Breast epithelium (tissue), 4 donors: ENCODE measurements at places on chromosomes 11 and 22. TPM values are rescaled to one million over a fixed set of nuclear protein-coding genes. Genes with fewer than 3 reads are reported as not detected.

DNA sequence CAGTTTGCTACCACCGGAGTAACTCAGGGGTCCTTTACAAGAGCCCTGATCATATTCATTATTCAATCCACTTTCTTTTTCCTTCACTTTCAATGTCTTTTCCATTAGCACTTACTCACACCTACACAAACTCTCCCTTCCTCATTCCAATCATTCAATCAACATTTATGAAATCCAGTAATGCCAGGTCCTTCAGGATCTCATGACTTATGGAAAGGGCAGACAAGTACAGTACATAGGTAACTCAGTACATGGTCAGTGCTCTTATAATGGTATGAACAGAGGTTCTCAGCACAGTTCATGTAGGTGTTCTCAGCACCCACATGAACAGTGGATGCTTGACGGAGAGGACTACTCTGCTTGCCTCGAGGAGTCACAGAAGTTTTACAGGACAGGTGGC, 106.6 kb downstream of the USP35 start:
- H3K27me3 ChIP-seq, result no peaks in the 10 kb centered on the region
- no peaks in the 10 kb centered on the region for H3K36me3 ChIP-seq
- DNase-seq, result no peak
- no peaks in the 10 kb centered on the region for H3K4me1 ChIP-seq
- H3K4me3 ChIP-seq, result no peak overlapping the region
- peak overlapping the region; percentile 46 for H3K27ac ChIP-seq

- no peak overlapping the region for H3K4me3 ChIP-seq
- H3K36me3 ChIP-seq, result no peaks in the 10 kb centered on the region
- no peaks in the 10 kb centered on the region for H3K27me3 ChIP-seq
- peak overlapping the region; percentile 86 for H3K27ac ChIP-seq
- DNase-seq, result peak; percentile 85
Observed at GRCh38 chr22:38262051-38262795, 10.6 kb downstream of the TMEM184B start.

FOLR1 gene
- total RNA-seq, result 11.8 TPM

DNA sequence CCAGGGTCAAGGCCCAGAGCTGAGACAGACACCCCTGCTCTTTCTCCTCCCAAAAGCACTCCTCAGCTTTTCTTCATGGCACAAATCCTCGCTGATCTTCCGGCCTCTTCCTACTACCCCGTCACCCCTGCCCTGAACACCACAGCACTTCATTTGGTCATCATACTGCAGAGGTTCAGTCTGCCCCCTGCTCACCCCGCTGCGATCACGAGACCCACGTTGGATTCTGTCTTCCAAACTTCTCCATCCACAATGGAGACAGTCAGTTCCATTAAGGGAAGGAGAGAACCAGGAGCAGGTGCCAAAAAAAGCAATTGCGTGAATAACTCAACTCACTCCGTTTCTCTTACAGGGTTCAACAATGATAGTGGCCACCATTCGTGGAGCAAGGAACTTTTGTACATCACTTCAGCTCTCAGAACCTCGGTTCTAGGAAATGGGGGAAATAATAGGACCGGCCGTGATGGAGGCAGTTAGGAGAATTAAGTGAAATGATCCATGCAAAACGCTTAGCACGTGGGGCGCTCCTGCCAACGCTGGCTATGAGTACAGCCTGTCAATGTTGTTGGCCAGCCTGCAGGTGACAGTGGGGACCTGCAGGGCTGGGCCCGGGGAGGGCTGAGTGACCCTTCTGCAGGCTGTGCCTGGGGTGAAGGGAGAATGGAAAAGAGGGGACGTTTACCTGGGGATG, 45.9 kb downstream of the MN1 start:
- DNase-seq, result no peak
- H3K4me3 ChIP-seq, result no peak overlapping the region
- no peaks in the 10 kb centered on the region for H3K4me1 ChIP-seq
- no peak overlapping the region for H3K27ac ChIP-seq

GRCh38 chr11:126355324-126355925, at the start of gene ST3GAL4:
ST3GAL4 (plus strand) TSS chr11:126355686; CDS start chr11:126406156, 50,470 bp downstream.
- H3K36me3 ChIP-seq, result no peaks in the 10 kb centered on the region
- H3K27me3 ChIP-seq, result no peaks in the 10 kb centered on the region
- peaks cover 4% of the 10 kb centered on the region for H3K4me1 ChIP-seq
- no peak for DNase-seq

DNA sequence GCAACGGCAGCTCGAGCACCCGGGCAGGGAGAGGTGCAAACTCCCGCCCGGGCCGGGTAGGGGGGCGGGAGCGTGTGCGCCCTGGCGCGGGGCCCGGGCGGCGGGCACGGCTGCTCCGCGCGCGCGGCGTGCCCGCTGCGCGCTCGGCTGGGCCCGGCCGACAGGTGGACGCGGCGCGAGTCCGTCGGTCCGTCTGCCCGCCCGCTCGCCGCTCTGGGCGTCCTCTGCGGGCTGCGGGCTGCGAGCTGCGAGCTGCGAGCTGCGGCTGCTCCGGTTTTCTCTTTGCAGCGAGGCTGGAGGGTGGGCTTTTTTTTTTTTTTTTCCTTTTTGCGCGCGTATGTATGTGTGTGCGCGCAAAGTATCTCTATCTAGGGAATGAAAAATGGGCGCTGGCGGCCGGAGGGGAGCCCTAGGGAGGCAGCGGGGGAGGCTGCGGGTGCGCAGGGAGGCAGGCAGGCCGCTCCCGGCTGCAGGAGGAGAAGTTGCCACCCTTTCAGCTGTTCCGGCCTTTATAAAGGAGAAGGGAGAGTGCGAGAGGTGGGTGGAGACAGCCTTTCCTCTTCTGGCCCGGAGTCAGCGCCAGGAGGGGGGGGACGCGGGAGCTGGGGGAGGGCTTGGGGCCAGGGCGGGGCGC, at the start of gene PDGFB:
TSS of gene PDGFB (minus strand) at position 487 of the 634 bp plus-strand sequence. CDS start 1,019 bp downstream, outside the sequence.
- DNase-seq, result no peak
- peak within 1 kb of the TSS; percentile 93 for H3K27ac ChIP-seq

CCDC81 gene
- total RNA-seq, result 0.96 TPM

DNA sequence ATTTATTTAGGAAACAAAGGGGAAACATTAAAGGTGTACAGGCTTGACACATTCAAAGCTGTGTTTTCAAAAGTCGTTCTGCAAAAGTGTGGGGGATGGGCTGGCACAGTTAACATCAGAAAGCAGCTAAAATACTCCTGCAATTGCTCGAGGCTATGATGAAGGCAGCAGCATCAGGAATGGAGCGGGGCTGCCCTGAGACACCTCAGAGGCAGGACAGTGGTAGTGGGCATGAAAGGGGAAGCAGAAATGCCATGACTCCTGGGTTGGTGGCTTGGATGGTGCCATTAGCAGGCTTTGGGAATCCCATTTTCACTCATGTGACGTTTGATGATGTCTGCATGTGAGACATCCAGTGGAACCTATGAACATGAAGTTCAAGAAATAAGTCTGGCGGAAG, 646 bp downstream of the NCAPD3 start:
- peaks cover 5% of the 10 kb centered on the region for H3K4me1 ChIP-seq
- DNase-seq, result no peak
- no peak overlapping the region for H3K27ac ChIP-seq
- no peaks in the 10 kb centered on the region for H3K36me3 ChIP-seq
- H3K4me3 ChIP-seq, result peak overlapping the region; percentile 81
- H3K27me3 ChIP-seq, result no peaks in the 10 kb centered on the region

DNA sequence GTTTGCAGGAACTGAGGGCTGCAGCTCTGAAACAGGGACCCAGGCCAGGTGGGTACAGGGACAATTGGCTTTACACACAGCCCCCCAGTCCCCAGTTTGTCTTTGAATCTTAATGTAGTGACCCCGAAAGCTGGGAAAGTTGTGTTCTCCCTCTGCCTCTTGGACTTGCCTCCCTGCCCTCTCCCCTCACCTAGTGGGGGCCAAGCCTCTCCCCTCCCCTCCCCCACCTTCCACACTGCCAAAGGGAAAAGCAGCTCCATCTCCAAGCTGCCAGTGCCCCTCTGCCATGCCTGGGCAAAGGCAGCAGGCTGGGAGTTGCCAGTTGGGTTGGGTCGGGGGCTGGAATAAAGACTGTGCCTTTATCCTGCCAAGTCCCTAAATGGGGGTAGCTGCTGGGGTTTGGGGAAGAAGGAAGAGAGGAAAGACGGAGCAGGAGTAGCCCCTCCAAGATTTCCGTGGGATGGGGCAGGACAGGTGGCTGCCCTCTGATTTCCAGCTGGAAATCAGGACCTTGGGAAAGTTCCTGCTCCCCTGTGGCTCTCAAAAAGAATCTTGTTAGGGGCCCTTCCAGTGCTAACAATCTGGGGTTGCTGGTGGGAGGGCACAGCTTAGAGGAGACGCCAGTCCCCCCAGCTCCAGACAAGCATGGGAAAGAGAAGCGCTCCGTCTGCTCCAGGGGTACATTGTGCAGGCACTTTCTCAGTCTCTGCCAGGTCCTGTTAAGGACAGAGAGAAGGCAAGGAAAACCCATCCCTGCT, 2.8 kb upstream of the CLCF1 start:
- H3K4me3 ChIP-seq, result no peak overlapping the region
- peaks cover 6% of the 10 kb centered on the region for H3K4me1 ChIP-seq
- H3K27me3 ChIP-seq, result no peaks in the 10 kb centered on the region
- no peaks in the 10 kb centered on the region for H3K36me3 ChIP-seq
- H3K27ac ChIP-seq, result peak overlapping the region; percentile 91
- no peak for DNase-seq

DNA sequence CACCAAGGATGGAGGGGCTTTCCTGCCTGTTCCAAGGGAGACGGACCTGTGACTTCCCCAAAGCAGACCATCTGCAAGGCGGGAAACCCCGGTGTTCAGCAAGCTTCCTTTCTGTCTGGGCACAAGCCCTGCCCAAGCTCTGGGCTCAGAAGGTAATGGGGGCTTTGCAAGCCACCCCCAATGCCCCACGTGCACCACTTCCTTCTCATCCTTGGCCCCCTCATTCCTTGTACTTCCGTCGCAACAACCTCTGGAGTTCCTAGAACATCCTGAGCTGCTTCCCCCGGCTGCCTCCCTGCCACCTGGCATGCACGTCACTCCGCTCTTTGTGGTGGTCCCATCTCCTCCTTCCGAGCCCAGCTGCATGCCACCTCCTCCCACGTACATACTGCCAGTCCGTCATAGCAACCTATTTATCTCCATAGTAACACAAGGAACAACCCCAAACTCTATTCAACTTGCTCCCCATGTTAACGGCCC, 3.9 kb downstream of the MYEOV start:
- no peaks in the 10 kb centered on the region for H3K27me3 ChIP-seq
- peak overlapping the region; percentile 84 for H3K27ac ChIP-seq

DNA sequence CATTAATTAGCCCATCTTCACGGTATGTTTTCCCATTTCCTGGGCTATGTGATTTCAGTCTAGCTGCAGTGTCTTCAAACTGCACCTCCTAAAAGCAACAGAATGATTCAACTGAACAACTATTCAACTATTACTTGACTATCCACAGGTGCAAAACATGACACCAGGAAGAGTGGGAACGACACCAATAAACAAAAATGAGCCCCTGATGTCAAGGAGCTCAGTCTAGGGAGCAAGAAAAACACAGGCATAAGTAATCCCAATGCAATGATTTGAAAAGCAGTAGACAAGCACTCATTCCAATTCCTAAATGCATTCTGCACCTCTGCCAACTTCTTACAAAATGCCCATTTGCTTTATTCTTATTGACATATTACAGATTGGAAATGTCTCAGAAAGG, 285.6 kb downstream of the ETS1 start:
- H3K27ac ChIP-seq, result no peak overlapping the region
- no peak overlapping the region for H3K4me3 ChIP-seq
- DNase-seq, result no peak
- H3K27me3 ChIP-seq, result no peaks in the 10 kb centered on the region
- no peaks in the 10 kb centered on the region for H3K36me3 ChIP-seq

FAM181B gene
- total RNA-seq, result 0.29 TPM

- DNase-seq, result no peak
- no peaks in the 10 kb centered on the region for H3K27me3 ChIP-seq
- no peaks in the 10 kb centered on the region for H3K36me3 ChIP-seq
- H3K4me1 ChIP-seq, result no peaks in the 10 kb centered on the region
Observed at GRCh38 chr22:46370584-46371291, 35.2 kb downstream of the TRMU start.

DNA sequence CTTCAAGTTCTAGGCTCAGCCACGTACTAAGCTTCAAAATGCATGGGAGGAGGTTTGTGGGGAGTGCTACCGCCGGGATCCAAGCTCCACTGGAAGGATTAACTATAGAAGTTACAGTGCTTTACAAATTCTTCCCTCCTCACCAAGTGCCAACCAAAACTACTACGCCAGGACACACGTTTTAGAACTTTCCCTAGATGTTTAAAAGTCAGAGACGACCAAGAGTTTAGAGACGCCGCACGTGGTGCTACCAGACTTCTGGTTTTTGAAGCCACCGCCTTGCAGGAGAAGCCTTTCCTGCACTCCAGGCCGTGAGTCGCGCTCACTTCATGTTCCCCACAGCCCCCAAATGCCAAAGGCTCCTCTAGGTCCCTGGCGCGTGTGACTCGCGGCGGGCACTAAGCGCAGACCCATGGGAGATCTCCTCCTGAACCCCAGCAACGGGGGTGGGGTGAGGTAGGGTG, 734 bp downstream of the SNU13 start:
- no peak for DNase-seq
- peak overlapping the region; percentile 81 for H3K4me3 ChIP-seq
- H3K4me1 ChIP-seq, result no peaks in the 10 kb centered on the region
- H3K27me3 ChIP-seq, result no peaks in the 10 kb centered on the region

TTLL1 gene
- total RNA-seq, result 4.6 TPM

OR8G5 gene
- not detected for total RNA-seq

GRCh38 chr22:19492504-19493174, 12.9 kb downstream of the CDC45 start:
- H3K4me3 ChIP-seq, result no peak overlapping the region
- H3K4me1 ChIP-seq, result no peaks in the 10 kb centered on the region
- no peaks in the 10 kb centered on the region for H3K36me3 ChIP-seq
- no peaks in the 10 kb centered on the region for H3K27me3 ChIP-seq

GRCh38 chr22:30444632-30445437, 19.3 kb downstream of the MTFP1 start:
- H3K4me1 ChIP-seq, result no peaks in the 10 kb centered on the region
- H3K27me3 ChIP-seq, result no peaks in the 10 kb centered on the region
- no peak overlapping the region for H3K4me3 ChIP-seq
- H3K27ac ChIP-seq, result no peak overlapping the region

DNA sequence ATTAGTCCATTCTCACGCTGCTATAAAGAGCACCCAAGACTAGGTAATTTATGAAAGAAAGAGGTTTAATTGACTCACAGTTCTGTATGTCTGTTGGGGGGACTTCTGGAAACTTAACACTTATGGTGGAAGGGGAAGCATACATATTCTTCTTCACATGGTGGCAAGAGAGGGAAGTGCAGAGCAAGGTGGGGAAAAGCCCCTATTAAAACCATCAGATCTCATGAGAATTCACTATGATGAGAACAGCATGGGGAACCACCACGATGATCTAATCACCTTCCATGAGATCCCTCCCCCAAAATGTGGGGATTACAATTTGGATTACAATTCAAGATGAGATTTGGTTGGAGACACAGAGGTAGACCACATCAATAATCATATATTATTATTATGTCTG, 25.7 kb downstream of the CEP57 start:
- H3K4me1 ChIP-seq, result no peaks in the 10 kb centered on the region
- no peaks in the 10 kb centered on the region for H3K36me3 ChIP-seq
- no peaks in the 10 kb centered on the region for H3K27me3 ChIP-seq
- DNase-seq, result no peak
